HuH-7.5 (cell line): ENCODE measurements at places on chromosomes 16 and 17.

- no peak for DNase-seq
Observed at GRCh38 chr17:37065486-37066321, 117.0 kb downstream of the AATF start.

DNA sequence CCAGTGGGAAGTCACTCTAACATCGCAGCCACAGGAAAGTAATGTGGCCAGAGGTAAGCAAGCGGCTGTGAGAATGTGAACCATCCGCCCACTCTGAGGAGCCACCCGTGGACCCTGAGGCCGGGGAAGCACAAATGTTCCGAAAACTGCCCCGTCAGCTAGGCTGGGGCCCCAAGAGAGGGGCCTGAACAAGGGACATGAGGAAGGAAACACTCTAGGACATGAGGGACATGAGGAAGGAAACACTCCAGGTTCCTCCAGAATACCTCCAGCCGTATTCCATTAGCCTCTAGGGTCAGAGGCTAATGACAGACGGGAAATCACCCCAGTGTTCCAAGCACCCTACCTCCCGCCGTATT lies 317 bp downstream of the TEFM start:
- no peak for DNase-seq

DNA sequence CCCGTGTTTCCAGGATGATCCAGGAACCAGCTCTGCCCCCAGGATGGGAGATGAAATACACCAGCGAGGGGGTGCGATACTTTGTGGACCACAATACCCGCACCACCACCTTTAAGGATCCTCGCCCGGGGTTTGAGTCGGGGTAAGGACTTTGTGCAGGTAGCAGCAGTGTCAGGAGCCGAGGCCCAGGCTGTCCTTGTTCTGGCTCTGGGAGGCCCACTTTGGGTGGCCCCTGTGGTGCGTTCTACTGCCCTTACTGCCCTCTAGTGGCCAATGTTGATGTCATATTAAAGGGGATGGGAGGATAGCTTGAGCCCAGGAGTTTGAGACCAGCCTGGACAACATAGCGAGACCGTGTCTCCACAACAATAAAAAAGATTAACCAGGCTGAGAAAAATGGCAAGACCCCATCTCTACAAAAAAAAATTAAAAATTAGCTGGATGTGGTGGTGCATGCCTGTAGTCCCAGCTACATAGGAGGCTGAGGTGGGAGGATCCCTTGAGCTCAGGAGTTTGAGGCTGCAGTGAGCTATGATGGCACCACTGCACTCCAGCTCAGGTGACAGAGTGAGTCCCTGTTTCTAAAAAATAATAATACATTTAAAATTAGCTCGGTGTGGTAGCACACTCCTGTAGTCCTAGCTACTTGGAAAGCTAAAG lies 20.9 kb upstream of the CLEC18A start:
- DNase-seq, result peak; percentile 90

- no peak for DNase-seq
Observed at GRCh38 chr16:8587065-8587464, 3.2 kb downstream of the TMEM114 start.

DNA sequence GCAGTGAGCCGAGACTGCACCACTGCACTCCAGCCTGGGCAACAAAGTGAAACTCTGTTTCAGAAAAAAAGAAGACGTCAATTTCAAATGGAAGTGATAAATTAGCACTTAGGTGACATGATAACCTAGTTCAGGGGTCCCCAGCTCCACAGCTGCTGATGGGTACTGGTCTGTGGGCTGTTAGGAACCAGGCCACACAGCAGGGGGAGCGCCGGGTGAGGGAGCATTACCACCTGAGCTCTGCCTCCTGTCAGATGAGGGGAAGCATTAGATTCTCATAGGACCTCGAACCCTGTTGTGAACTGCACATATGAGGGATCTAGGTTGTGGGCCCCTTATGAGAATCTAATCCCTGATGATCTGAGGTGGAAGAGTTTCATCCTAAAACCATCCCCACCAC lies 253.0 kb downstream of the FOXL1 start:
- no peak for DNase-seq

- DNase-seq, result no peak
Observed at GRCh38 chr16:26464576-26465266, 602.0 kb upstream of the C16orf82 start.

DNA sequence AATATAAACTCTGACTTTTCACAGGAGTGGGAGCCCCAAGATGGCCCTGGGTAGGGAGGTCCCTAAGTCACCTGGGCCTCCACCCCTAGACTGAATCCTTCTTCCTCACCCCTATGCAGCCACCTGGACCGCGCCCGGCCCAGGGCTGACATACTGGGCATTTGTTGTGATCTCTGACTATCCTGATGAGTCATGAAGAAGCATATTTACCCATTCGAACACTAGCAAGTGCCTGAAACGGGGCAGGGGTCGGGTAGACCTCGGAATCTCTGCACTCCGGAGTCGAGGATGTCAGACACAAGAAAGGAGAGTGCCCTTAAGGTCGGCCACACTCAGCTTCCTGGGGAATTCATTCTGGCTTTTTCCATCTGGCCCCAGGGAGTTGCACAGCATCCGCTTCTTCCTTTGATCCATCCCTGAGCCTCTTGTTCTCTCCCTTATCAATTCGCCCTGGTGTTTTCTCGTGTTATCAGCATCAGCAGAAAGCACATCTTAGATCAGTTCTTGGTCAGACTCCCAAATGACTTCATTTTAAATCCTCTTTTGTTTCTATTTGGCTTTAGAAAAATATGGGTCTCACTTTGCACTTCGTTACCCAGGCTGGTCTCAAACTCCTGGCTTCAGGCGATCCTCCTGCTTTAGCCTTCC lies 10.4 kb downstream of the METTL22 start:
- DNase-seq, result no peak

DNA sequence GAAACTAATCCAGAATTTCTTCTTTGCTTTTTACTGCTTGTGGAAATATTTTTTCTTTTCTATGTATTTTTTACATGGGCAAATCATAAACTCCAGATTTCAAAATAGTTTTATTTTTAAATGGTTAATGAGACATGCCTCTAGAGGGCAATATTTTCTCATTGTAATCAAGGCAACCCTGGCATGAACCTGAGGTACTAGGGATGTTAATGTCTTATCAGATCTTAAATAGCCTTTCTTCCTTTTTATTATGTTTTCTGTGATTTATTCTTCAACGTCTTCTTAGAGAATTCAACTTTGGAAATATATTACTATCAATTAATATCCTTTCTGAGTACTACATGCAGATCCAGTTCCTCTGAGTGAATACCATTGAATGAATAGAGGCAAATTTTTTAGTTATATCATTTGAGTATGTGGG lies 324.7 kb downstream of the BCAS3 start:
- peak; percentile 10 for DNase-seq

GRCh38 chr17:75736173-75736835 lies 15.0 kb downstream of the ITGB4 start:
- no peak for DNase-seq

GRCh38 chr16:50386139-50386538 lies 17.4 kb upstream of the BRD7 start:
- no peak for DNase-seq

- DNase-seq, result no peak
Observed at GRCh38 chr17:77217123-77217522, 76.4 kb downstream of the SEC14L1 start.

DNA sequence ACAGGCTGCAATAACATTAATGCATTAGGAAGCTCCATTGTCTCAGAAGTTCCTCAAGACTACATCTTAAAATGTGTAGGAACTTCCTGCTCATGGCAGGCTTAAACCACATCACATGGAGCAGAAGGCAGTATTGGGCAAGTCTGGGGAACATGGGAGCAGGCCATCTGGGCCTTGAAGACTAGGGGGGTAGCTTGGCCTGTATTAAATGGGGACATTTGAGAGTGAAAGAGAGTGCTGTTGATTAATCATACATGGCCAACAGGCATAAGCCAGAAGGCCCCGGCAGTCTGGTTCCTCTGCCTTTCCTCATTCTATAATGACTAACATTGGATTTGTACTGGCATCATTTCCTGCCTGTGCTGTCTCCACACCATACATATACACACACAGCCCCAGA lies 25.2 kb upstream of the SLC5A11 start:
- no peak for DNase-seq

GRCh38 chr17:49111934-49112333 lies 20.6 kb upstream of the B4GALNT2 start:
- no peak for DNase-seq

DNA sequence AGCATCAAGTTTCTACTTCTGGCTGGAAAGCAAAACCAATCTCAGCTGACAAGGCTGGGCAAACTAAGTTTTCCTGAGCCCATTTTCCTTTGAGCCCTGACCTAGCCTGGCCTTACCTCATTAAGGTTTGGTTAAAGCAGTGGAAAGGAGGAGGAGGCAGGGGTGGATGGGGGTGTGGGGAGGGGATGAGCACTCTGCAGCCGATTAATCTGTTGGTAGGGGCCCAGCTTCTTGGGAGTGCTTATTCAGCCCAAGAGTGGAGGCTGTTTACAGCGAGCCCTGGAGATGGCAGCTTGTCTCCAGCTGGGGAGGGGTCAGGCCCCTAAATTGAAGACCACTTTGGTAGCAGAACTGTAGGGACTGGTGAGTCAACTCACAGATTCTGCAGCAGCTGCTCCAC lies 12.0 kb downstream of the SMCR8 start:
- DNase-seq, result no peak

DNA sequence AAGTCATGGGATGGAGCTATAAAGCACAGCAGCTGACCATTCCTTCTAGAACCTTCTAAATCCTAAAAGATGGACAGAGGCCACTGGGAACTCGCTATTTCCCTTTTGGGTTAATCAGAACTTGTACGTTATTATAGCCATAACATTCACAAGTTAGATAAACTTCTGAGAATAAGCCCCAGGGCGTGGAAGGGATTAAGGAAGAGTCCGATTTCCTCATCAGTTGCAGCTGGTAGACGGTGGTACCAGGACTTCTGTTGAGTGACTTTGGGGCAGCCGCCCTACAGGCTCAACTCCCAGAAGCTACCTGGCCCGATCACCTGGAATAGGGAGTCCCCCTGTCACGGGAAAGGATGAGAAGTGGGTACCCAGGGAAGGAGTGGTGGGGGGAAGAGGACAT lies 370.1 kb upstream of the ZFHX3 start:
- DNase-seq, result no peak

- no peak for DNase-seq
Observed at GRCh38 chr17:81837641-81838040, 2.8 kb upstream of the PPP1R27 start.

- DNase-seq, result no peak
Observed at GRCh38 chr16:89561142-89561883, 831 bp downstream of the RPL13 start.

- DNase-seq, result no peak
Observed at GRCh38 chr16:12482455-12483220, 321.0 kb downstream of the CPPED1 start.

- DNase-seq, result no peak
Observed at GRCh38 chr16:77564791-77565390, 130.1 kb upstream of the ADAMTS18 start.

- no peak for DNase-seq
Observed at GRCh38 chr17:49647256-49647585, 30.7 kb downstream of the SPOP start.
